ENCODE measurements at places on chromosomes 16 and 17.

GRCh38 chr17:8628609-8629169 is 1.8 kb downstream of the MYH10 start:
- DNase-seq: no peak

DNA sequence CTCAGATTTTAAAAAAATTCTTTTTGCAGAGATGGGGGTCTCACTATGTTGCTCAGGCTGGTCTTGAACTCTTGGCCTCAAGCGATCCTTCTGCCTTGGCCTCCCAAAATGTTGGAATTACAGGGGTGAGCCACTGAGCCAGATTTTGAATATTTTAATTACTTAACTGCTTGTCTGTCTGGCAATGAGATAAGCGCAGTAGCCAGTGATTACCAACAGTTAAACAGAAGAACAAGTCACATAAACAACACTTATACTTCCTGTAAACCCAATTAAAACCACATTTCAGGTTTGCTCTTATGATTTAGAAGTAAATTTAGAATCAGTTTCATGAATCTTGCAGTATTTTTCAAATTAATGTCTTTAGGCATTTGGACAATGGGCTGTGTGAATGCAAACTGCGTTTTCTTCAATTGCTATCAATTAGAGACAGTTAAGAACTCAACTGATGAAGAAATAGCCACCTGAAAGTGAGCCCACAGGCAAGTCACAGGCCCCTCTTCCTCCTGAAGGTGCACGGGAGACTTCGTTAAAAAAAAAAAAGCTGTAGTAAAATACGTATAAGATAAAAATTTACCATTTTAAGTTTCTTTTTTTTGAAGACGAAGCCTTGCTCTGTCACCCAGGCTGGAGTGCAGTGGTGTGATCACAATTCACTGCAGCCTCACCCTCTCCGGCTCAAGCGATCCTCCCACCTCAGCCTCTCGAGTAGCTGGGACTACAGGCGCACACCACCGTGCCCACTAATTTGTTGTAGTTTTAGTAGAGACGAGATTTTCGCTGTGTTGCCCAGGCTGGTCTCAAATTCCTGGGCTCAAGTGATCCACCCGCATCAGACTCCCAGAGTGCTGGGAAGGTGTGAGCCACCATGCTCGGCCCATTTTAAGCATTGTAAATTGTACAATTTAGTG is 73.0 kb downstream of the PITPNC1 start:
- peak; percentile 23 for DNase-seq

DNA sequence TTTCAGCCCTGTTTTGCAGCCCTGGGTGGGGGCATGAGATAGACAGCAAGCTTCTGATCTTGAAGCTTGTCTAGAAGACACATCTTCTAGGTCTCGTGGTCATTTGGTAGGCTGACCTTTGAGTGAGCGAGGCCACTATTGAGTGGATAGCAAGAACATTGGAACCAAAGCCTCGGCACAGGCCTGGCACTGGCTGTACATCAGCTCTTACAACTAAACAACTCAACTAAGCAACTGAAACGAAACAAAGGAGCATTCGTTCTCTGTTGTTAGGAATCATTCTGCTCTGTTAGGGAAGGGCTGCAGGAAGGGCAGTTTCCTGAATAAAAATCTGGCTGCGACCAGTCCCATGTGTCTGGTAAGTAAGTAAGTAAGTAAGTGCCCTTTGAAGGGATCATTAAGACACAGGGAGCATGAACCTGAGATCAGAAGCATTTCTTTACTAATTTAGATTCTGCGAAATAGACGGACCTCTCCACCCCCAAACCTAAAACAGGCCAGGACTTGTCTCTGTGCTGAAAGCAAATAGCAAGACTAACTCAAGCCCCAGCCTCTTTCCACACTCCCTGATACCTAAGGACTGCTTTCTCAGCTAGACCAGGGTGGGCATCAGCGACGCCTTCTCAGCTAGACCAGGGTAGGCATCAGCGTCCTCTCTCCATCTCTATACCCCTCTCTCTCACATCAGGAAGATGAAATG is 22.7 kb downstream of the CYB561 start:
- no peak for DNase-seq

- no peak for DNase-seq
Observed at GRCh38 chr17:4559966-4560365, 411 bp downstream of the GGT6 start.

GRCh38 chr16:81261049-81261648 is 22.7 kb downstream of the BCO1 start:
- no peak for DNase-seq

DNA sequence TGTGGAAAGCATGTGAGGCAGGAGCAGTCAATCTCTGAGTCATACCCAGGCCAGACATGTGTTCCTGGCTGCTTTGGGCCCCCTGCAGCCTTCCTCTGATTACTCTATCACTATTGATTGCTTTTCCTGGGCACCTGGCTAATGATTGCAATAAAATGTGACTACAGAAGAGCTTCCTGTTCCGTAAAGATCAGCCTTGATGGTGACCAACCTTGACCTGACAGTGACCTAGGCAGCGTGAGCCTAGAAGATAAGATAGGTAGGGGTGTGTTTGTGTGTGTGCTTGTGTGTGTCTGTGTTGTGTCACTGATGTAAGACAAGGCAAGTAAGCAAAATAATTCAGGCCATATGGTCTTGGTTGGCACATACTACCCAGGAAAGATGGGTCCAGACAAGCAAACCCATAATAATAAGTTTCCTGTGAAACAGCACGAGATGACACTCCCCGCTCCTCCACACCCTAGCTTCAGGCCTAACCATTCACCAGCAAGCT is 367.7 kb upstream of the CDH11 start:
- DNase-seq: no peak

DNA sequence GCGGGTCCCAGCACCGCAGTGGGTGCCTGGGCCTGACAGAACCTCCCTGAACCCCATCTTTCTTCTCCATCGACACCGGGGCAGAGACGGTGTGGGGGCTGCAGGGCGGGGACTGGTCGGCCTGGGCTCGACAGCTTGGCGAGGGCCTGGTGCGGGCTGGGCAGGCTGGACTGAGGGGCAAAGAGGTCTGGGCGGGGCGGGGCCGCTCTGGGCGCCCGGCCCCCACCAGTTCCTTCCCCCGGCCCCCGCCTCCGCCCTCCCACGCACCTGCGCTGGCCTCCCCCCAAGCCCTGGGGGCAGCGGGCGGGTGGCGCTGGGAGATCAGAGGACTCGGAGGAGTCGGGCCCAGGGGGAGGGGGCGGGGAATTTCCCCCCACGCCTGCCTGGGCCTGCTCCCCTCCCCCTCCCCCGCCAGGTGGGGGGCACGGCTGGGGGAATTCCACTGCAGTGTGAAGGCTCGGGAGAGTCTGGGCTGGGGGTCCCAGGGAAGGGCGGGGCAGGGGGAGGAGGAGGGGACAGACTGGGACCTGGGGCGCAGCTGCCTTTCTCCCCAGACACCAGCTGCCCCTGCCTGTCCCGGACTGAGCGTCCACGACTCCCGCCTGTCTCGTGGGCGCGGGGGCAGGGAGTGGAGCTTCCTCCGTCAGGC is 877 bp upstream of the KREMEN2 start:
- no peak for DNase-seq

DNA sequence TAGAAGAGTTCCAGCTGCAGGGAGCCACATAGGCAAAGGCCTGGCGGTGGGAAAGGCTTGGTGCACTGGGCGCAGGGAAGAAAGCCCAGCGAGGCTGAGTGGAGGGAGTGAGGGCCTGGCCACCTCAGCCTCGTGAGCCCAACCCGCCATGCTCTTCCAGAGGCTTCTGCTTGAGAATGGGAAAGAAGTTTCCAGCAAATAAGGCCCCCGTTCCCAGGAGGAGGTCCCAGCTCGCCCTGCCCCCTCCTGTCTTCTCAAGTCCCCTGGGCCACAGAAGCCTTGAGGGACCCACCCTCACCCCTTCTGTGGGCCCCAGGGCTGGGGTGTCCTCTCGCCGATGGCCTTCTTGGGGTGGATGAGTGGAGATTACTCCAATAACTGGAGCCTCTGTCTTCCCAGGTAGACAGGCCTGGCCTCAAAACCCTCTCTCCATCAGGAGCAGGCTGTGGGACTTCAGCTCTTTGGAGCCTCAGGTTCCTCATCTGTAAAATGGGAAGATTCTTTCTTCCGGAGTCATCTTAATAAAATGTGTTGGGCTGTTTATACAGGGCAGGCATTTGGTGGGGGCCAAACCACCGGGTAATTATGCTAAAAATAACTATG is 933 bp upstream of the SNN start:
- DNase-seq: no peak

DNA sequence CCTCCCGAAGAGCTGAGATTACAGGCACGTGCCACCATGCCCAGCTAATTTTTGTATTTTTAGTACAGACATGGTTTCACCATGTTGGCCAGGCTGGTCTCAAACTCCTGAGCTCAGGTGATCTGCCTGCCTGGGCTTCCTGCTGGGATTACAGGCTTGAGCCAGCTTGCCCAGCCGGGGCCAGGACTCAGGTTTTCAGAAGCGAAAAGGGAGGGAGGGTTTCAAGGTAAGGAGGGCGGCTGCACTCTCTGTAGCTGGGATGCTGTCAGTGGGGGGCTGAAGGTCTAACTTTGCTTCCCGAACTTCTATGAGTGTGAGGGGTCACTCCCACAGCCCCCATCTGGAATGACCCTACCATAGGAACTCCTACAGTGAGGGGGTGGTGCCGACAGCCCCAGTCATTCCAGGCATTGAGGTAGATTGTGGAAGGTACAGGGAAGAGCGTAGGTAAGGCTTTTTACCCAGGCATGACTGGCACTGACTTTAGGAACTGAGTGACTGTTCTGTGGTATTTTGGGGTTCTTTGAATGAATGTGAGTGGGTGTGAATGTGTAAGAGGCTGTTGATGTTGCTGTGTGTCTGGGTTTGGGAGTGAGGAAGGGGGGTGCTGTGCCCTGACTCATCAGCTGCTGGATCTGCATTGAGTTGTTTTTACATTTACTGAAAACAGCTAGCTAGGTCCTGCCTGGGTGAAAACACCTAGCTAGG is 3.8 kb upstream of the C1QL1 start:
- peak; percentile 33 for DNase-seq

DNA sequence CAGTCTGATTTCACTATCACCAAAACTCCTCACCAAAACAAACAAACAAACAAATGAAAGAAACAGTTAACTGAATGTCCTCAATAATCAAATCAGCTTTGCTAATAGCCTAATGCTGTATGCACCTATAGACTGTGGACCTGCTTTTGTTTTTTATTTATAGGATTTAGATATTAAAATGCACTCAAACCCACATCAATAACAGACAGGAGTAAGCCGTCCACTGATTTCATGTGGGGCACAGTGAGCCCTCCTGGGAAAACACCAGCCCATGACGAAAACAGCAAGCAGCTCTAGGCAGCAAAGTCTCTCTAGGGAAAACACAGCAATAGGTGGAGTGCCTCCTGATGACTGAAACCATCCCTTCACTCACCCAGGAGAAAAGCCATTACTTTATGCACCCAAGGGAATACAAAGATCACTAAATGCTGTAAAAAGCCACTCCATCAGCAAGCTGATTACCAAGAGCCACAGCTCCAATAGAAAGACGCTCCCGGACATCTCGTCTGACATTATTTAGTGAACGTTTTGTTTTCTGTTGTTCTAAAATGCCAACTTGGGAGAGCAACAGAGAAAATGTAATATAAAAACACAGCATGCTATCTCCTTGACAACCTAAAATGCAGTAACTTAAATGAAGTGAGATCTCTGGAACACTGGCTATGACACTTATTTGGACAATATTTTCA is 47.8 kb downstream of the ANKFY1 start:
- peak; percentile 28 for DNase-seq

DNA sequence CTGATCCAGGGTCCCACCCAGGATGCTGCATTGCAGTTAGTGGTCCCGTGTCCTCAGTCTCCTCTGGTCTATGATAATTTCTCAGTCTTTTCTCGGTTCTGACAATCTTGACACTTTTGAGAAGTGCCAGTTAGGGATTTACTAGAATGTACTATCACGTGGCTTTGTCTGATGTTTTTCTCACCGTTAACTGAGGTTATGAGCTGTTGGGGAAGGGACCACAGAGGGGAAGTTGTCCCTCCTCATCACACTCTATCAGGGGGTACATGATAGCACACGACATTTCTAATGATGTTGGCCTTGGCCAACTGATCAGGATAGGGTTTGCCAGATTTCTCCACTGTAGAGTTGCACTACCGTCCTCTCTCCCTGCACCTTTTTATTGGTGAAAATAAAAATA is 250.9 kb upstream of the SDK2 start:
- no peak for DNase-seq

GRCh38 chr17:21345236-21345635 is 30.9 kb upstream of the KCNJ12 start:
- DNase-seq: no peak

- DNase-seq: no peak
Observed at GRCh38 chr17:11935734-11936406, 61.4 kb downstream of the ZNF18 start.

DNA sequence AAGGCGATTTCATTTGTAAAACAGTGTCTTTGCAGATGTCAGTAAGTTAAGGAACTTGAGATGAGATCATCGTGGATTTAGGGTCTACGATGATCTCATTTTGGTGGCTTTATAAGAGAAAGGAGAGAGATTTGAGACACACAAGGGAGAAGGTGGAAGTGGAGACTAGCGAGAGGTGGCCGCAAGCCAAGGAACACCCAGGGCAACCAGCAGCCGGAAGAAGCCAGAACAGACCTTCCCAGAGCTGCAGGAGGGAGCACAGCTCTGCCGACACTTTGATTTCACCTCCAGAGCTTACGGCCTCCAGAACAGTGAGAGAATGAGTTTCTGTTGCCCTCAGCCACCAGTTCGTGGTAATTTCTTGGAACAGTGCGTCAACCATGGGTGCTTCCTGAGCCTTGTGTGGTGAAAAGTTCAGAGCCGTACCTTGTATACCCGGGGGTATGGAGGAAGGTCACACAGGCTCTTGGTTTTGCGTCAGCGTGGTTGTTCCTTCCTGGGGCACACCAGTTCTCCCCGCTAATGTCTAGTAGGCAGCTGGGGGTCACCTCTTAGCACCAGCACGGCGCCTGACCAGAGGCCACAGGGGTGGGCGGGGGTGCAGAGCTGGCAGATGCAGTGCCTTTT is 12.9 kb upstream of the SEC14L1 start:
- DNase-seq: no peak

- no peak for DNase-seq
Observed at GRCh38 chr16:18941471-18941870, 15.3 kb upstream of the SMG1 start.

GRCh38 chr17:81733507-81734404 is 21.7 kb downstream of the SLC25A10 start:
- peak; percentile 69 for DNase-seq

Measured in mesenchymal stem cell (in vitro differentiated cells and primary cell).